ENCODE measurements at places on chromosomes 6 and 20.

GRCh38 chr6:117496383-117496990 is 14.0 kb downstream of the DCBLD1 start:
- no peak for DNase-seq

DNA sequence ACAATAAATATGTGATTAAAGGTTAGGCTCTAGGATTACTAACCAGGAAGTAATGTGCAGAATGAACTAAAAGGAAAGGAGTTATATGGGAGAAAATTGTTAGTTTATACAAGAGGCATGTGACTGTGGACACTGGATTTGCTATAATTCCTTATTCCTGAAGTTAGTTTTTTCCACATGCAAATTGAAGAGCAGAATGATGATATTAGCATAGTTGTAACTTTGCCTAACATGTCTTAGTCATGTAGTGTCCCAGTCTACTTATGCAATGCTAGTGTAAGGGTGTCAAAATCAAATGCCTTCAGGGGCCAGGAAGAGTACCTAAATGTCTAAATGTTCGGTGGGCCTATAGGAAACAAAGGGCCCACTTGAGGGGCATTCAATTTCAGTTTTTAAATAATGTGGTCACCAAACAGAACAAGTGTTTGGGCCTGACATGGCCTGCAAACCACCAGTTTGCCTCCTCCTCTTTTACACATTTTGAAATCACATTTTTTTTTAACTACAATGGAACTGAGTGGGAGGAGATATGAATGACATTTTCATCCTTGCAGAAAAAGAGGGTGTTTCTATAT is 28.0 kb upstream of the CEP85L start:
- no peak for DNase-seq

DNA sequence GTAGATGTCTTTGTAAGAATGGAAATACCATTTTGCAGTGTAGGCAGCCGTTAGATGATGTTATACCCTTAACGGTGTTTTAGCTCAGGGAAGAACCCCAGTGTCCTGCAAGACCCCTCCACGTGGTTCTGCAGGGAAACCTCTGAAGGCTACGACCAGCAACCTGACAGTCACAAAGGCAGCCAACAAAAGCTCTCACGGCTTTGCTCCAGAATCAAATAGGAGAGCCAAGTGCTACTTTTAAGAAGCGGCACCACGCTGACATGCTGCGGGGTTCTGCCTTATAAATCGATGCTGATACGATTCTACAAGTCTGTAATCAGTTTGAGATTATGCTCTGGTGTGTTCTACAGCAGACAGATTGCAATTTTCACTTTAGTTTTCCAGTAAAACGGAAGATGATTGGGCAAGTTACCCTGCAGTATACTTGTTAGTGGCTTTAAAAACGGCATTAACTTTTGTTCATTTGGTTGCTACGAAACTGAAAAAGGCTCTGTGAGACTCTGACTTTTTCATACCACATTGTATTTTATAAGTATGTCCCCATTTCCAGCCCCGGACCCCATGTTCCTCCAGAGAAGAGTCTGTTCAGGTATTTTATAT is 312.9 kb downstream of the SAMD5 start:
- DNase-seq: no peak

DNA sequence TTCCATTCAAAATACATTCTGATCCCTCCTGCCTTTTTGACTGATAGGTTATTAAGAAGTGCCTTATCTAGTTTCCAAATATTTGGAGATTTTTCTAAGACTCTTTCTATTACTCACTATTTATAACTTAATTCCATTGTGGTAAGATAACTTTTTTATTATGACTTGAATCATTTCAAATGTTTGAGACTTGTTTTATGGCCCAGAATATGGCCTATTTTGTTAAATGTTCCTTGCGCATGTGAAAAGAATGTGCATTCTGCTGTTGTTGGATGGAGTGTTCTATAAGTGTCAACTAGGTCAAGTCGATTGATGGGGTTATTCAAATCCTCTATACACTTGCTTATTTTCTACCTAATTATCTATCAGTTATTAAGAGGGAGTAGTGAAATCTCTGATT is 13.1 kb upstream of the TCP11 start:
- no peak for DNase-seq

DNA sequence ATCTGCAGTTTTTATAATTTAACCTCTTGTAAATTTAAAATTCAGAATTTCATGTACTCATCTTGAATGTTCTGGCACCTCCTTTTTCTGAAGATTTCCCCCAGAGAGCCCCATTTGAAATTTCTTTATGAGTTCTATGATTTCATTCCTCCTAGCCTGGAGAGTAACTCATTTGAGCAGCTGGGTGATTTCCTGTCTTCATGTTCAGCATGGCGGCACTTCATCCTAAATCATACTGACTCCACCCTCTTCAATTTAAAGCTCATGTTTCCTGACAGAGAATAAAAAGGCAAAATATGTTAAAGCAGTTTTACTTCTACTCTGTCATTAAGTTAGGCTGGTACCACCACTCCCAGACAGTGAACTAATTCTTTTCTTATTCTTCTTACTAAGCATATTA is 250.9 kb upstream of the POU3F2 start:
- DNase-seq: no peak

DNA sequence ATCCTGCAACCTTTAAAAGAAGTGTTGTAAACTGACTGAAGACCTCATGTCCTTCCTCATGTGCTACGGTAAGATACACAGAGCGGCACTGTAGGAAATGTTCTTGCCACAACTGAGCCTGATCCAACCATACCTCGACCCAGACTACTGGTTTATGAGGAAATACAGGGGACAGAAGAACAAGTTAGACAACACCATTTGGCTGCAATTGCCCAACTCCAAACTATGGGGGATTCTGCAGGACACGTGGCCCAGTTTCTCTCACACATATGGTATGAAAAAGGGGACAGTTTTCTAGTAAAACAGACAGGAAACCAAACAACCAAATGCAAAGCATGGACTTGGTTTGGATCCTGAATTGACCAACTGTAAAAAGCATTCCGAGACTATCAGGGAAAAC is 10.5 kb downstream of the PRPH2 start:
- no peak for DNase-seq

DNA sequence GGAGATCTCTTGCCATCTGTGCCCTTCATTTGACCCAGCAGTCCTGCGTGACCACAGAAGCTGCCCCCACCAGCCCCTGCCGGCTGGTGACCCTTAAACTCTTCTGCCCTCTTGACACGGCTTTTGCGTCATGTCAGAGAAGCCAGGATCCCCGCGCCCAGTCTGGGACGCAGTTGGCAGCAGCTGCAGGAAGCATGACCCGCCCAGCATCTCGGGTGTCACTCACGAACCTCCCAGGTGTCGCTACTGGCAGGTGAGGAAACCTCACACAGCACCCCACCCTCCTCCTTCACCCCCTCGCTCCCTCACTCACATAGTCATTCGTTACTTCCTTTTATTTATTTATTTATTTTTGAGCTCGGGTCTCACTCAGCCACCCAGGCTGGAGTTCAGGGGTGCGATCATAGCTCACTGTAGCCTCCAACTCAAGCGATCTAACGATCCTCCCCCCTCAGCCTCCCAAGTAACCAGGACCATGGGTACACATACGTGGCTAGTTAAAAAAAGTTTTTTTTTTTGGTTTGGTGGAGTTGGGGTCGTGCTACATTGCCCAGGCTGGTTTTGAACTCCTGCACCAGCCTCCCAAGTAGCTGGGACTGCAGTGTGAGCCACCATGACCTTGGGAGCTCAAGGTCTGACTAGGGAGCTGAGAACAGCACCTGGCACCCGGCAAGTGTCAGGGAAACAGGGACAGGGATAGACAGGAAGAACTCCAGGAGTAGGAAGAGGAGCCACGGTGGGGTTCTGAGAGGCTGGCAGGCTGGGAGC is 14.1 kb upstream of the SPDEF start:
- no peak for DNase-seq

- DNase-seq: no peak
Observed at GRCh38 chr6:118724211-118724610, 72.8 kb upstream of the CEP85L start.

GRCh38 chr6:21381331-21381963 is 212.1 kb upstream of the SOX4 start:
- DNase-seq: peak; percentile 23

DNA sequence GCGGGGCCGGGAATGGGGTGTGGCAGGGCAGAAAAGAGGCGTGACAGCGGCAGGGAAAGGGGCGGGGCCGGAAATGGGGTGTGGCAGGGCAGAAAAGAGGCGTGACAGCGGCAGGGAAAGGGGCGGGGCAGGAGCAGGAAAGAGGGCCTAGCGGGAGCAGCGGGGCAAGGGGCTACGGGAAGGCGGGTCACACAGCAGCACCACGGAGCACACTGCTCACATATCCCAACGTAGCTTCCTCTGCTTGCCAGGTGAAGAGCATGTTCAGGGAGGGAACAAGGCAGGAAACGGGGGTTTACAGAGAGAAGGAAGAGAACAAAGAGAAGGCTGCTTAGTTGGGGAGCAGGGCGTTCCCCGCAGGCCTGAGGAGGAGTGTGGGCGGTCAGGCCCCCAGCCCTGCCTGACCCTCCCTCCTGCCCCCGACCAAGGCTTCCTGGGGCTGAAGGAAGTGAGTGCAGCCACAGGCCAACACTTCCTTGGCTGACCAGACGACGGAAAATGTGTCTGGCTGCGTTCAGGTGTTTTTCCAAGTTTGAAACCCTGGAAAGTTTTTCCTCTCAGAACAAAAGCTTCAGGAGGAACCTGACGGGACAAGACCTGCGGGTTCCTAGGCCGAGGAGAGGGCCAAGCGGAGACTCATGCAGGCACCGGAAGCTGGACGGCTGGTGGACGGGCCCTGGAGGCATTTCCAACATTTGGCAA is 13.8 kb downstream of the UCKL1 start:
- DNase-seq: peak; percentile 73

DNA sequence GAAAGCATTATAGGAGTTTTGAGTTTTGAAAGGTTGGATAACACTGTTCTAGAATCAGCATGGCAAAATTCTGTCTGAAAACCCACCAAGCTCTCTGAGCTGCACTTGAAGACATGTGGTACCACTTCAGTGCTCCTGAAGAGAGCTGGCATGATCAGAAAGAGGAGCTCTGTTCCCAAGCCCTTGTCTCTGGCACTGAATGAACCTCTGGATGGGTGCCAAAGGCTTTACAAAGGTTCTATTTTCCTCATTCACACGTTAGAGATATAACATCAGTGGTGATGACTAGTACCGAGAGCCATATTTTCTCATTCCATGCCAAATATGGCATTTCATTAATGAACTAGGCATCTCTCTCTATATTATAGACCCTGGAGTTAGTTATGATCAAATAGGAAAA is 301.8 kb upstream of the ID4 start:
- DNase-seq: no peak

- DNase-seq: peak; percentile 52
Observed at GRCh38 chr6:25025248-25025918, 89.6 kb upstream of the RIPOR2 start.

DNA sequence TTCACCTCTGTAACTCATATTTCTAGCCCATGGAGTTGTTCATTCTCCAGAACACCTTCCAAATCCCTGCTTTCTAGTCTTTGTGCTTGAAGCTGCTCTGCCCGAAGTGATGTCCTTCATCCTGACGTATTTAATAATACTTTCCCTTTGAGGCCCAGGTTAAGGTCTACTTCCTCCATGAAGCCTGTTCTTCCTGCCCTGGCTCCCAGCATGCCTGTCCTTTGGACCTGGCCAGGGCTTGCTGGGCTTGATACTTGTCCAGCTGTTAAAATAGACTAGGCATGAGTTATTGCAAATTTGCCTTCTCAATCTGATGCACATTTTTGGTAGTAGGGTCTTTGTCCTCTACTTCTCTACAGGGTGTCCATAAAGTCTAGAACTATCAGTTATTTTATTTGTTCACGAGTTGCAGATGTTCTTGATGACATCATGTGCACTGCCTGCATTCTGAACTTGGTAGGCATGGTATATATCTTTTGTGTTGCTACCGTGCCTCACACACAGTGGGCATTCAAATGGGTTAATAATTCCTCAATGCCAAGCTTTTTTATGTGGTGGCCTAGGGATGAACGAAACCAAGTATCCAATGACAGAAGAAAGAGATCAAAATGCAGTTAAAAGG is 3.1 kb upstream of the MAP7 start:
- DNase-seq: no peak

- no peak for DNase-seq
Observed at GRCh38 chr20:53136473-53136872, 164.3 kb downstream of the TSHZ2 start.

- peak; percentile 83 for DNase-seq
Observed at GRCh38 chr20:4607287-4607713, 114.4 kb upstream of the PRND start.

DNA sequence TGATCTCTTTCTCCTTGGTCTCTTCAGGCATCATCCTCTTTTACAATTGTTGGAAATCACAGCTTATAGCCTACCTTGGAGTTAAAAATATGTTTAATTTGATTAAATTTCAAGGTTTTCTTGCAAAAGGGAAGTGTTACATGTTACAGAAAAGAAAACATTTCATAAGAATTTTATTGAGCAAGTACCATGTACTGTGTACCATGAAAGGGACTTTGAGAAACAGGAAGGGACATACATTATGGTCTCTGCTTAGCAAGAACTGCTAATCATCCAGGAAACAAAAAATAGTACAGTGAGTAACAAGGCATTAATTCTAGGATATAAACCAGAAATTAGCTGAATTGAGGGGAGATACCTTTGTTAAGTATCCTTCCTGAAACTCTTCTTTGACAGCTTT is 145.3 kb upstream of the SPACA1 start:
- no peak for DNase-seq

DNA sequence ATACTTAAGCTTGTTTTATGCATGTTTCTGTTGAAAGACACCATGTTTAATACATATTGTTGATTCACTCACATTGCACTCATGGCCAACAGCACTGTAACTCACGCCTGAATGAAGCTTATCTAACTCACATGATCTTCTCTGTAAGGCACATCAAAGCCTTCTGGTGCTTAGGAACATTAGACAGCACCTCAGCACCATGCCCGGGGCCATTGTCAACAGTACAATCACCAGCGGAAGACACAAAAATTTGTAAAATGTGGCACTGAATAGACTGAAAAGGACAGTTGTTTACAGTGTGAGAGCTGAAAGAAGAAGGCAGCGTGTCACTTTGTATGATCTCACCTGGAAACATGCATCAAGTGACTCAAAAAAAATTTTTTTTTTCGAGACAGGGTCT is 8.9 kb upstream of the TCF15 start:
- no peak for DNase-seq

DNA sequence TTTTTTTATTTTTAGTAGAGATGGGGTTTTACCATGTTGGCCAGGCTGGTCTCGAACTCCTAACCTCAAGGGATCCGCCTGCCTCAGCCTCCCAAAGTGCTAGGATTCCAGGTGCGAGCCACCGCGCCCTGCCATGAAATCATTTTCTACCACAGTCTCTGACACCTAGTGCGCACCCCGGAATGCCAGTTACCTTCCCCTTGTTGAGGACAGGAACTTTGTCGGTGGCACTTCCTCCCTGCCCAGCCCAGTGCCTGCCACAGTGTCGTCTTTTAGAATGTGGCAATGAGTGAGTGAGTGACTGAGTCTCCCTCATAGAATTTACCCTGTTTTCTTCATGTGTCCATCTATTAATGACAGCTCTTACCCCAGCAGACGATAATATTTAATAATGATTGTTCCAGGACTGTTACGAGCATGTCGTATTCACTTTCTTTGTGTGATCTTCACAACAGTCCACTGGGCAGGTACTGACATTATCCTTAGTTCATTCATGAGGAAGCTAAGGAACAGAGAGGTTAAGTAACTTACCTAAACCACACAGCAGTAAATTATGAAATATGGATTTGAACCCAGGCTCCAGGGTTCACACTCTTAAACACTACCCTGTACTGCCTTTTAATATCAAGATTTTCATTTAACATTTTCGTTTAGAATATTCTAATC is 1.8 kb downstream of the OSBPL2 start:
- DNase-seq: no peak

GRCh38 chr20:32968478-32969241 is 35.6 kb downstream of the SUN5 start:
- DNase-seq: peak; percentile 40
